CD8-positive, alpha-beta T cell (primary cell): ENCODE measurements at places on chromosomes 16 and 17. TPM values are rescaled to one million over a fixed set of nuclear protein-coding genes. Genes with fewer than 3 reads are reported as not detected.

The RNPS1 gene
- total RNA-seq: 239 TPM

The CTRL gene
- total RNA-seq: 18.6 TPM

The JUP gene
- 1.0 TPM for total RNA-seq

The TLCD1 gene
- 0.73 TPM for total RNA-seq

The SEPTIN1 gene
- total RNA-seq: 150 TPM

The MMP28 gene
- total RNA-seq: 6.5 TPM

The ABCA10 gene
- total RNA-seq: 0.44 TPM

The MON1B gene
- 49.1 TPM for total RNA-seq

The DNAAF8 gene
- not detected for total RNA-seq

The STAC2 gene
- 0.17 TPM for total RNA-seq

The LAT gene
- total RNA-seq: 175 TPM

The KRTAP3-1 gene
- not detected for total RNA-seq

The KREMEN2 gene
- not detected for total RNA-seq

The TNS4 gene
- 2.9 TPM for total RNA-seq

The IGF2BP1 gene
- total RNA-seq: not detected

The CARD14 gene
- not detected for total RNA-seq

The ETV4 gene
- total RNA-seq: not detected

The TMC7 gene
- total RNA-seq: not detected

The NDRG4 gene
- total RNA-seq: not detected

The ZFP3 gene
- total RNA-seq: 2.6 TPM
